Nephron progenitor cell (in vitro differentiated cells): ENCODE measurements at places on chromosomes 5 and 9.

DNA sequence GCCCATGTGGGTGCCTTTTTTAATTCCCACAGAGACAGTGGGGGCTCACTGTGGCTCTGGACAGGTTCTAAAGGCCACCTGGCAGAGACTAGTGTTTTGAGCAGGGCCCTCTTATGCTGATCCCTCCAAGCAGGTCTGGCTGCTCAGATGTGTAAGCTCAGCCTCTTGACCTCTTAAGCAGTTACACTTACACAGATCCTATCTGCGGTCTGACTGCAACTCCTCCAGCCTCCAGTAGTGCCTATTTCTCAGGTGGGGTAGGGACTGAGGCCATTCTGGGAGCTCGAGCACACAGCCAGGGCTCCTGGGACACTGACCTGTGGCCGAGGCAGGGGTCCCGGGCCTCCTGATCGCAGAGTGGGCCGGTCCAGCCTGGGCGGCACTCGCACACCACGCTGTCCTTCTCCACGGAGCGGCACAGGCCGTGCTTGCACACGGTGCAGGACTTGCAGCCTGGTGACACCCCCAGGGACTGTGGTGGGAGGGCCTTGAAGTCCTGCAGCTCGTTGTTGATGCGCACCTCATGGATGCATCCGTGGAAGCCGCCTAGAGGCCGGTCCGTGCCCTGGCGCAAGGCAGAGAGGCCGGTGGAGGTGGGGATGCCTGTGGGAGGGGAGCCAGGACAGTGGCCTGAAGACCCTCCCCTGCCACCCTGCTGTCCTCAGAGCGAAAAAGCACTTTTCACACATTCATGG lies 91.9 kb upstream of the PANK3 start:
- DNase-seq, result peak; percentile 39

GRCh38 chr9:107039542-107039941 lies 176.6 kb downstream of the ZNF462 start:
- DNase-seq, result no peak

DNA sequence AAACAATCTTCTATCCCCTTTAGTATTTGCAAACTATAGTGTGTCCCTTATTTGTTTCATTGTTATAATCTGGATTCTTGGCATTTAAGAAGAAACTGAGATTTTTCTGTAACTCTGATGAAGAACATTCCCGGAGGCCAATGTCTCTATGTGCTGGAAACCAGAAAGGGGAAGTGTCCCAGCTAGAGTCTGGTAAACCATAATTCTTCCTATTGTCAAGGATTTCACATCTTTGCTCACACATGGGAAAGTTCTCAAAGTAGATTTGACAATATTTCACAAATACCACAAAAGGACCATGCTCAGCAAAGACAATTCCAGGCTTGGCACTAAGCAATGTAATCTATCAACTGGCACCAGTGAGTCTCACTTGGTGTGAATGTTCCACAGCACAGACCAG lies 146.8 kb downstream of the MUSK start:
- no peak for DNase-seq

- no peak for DNase-seq
These were observed 247.4 kb downstream of the PRELID2 start for GRCh38 chr5:145587710-145588109.

DNA sequence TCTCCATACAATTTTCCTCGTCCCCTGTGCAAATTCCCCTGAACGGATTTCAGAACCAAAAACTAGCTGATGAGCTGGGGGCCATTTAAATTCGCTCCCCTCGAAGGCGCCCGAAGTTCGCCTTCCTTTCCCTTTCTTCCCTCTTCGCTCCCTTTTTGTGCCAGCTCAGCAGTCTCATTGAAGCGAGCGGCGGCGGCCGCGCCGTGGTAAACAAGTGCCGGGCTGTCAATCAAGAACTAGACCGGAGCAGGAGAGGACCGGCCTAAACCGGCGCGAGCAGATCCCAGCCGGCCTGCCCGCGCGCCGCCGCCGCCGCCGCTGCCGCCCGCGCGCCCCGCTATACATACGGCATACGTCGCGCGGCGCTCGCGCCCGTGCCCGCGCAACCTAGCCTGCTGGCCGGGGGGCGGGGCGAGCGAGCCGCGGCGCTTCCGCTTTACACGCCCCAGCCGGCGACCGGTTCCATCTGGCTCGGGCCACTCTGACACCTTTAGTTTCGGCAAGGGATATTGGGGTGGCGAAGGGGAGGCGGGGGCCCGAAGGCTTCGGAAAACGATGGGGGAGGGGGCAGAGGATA lies 3.1 kb downstream of the ARRDC3 start:
- peak; percentile 96 for DNase-seq

DNA sequence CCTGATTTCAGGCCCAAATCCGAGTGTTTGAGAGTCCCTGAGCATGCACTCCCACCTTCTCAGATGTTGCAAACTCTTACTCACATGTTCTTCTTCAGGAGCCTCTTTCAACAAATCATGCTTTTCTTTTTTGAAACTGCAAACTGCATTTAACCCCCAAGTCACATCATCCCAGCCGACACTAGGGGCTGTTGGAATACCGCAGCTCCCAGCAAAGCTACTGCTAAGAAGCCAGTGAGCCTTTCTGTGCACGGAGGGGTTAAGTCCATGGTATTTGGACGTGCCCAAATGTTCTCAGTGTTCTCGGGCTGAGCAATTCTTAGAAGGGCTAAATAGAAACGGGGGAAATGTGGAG lies 282.9 kb downstream of the NFIB start:
- DNase-seq, result peak; percentile 11

- no peak for DNase-seq
These were observed 410.8 kb downstream of the CETN3 start for GRCh38 chr5:89998519-89999305.

- DNase-seq, result no peak
These were observed 173.9 kb downstream of the WDR70 start for GRCh38 chr5:37552770-37553719.

- DNase-seq, result no peak
These were observed 300.6 kb upstream of the EDIL3 start for GRCh38 chr5:84685121-84685894.

DNA sequence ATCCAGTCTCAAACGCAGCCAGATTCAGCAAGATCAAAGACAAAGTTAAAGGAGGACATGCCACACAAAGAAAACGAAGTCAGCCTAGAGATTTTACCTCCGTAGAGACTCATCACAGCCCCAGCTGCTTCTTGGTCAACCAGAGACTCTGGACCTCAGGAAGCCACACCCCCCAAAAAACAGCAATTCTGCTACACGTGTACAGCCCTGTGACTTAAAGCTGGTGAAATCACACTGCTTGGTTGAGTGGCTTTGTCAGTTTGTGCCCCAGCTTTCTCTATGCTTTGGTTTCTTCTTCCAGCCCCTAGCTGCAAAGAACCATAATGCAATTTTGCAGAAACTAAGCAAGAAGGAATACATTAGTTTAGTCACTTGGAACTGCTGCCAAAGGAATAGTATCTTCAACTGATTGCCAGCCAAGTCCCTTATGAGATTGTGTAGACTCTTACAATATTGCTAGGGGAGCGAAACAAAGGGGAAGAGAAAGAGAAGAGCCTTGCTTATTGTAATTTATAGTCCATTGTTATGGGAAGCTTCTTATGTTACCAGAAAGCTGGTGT lies 158.8 kb upstream of the ZNF462 start:
- DNase-seq, result no peak

GRCh38 chr9:116308076-116308475 lies 154.5 kb downstream of the PAPPA start:
- no peak for DNase-seq

DNA sequence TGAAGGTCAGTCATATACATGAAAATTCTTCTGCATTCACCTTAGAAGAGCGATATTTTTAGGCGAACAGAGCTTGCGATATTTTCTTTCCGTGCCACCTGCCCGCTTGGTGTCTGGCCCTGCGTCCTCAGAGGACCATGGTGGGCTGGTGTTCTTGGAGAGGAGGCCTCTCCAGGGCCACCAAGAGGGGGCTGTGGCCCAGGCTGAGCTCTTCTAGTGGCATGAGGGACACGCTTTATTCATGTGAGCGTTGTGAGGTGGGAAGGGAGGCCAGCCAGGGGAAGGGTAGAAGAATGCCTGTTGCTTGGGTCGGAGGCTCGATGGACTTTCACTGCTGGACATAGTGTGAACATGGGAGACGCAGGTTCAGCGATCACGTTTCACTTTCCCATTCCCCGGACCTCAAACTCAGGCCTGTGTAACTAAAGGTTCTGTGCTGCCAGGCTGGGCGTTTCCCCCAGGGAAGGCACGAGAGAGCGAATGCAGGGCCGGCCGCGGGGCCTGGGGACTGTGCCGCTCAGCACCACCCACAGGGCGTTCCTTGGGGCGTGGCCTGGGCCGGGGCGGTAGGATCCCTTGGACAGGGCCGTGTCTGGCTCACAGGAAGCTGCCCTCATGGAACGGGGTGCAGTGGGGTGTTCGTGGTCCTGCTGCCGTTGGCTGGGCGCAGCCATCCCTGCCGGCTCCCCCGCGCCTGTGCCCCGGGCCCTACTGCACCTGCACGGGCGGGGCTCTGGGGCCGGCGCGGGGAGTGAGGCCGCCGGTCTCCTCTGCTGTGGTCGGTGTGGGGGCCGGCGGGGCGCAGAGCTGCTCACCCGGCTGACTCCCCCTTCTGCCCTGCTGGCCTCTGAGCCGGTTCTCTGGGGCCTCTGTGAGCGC lies 40.7 kb upstream of the CLPTM1L start:
- peak; percentile 87 for DNase-seq

DNA sequence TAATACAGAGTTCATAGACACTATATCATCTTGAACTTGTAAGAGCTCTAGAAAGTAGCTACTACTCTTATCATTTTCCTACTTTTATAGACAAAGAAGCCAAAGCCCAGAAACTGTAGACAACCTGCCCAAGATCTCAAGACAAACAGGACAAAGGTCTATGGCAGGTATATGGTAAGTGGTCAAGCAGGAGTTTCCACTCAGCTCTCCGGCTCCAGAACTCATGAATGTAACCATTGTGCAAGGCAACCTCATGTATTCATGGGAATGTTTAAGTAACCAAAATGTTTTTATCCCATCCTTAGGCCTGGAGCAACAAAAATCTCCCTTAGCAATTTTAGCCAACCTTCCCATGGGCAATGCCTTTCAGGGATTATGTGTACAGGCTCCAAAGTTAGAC lies 163.4 kb upstream of the PUM3 start:
- DNase-seq, result no peak

GRCh38 chr5:69491027-69491426 lies 1.6 kb upstream of the OCLN start:
- DNase-seq, result no peak

- no peak for DNase-seq
These were observed 231.2 kb downstream of the CHSY3 start for GRCh38 chr5:130135506-130135905.

GRCh38 chr9:110016340-110016739 lies 191.6 kb downstream of the C9orf152 start:
- DNase-seq, result no peak

GRCh38 chr9:114798101-114798500 lies 7.7 kb downstream of the TNFSF15 start:
- no peak for DNase-seq

DNA sequence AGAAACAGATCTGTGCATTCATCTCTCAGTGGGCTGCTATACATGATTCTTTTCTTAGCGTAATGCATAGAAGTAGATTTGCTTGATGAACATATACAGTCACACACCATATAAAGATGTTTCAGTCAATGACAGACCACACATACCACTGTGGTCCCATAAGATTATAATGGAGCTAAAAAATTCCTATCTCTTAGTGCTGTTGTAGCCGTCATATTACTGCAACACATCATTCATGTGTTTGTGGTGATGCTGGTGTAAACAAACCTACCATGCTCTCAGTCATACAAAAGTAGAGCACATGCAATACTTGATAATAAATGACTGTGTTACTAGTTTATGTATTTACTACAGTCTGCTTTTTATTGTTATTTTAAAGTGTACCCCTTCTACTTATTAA lies 214.3 kb downstream of the ARHGAP26 start:
- no peak for DNase-seq

GRCh38 chr5:110361471-110361870 lies 365.0 kb downstream of the TMEM232 start:
- DNase-seq, result no peak

GRCh38 chr5:132245593-132245992 lies 11.9 kb upstream of the PDLIM4 start:
- DNase-seq, result no peak

DNA sequence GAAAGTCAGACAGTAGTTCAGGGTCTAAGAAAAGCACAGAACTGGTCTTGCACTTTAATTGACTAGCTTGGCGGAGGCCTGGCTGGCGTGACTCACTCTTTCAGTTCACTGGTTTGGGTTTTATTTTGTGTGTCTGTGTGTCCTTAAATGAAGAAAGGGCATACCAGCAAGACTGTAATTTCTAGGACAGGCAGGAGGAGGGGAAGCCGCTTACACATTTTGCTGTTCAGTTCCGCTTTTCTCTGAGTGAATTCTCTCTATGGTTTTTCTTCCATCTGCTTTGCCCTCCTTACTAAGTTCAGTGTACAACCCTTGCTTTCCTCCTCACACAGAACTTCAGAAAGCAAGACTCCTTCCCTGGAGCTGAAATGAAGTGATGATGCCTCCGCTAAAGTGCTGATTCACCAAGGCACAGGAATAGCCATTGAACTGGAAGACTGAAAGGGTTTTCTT lies 150.8 kb downstream of the MEF2C start:
- no peak for DNase-seq

- no peak for DNase-seq
These were observed 140.2 kb downstream of the PAX5 start for GRCh38 chr9:36893911-36894310.
